ENCODE measurements at places on chromosomes 13 and 19. TPM values are rescaled to one million over a fixed set of nuclear protein-coding genes. Genes with fewer than 3 reads are reported as not detected.

Gene KLK4
- not detected for total RNA-seq

Gene ACER1
- not detected for total RNA-seq

Gene CEACAM20
- not detected for total RNA-seq

Gene ACP7
- not detected for total RNA-seq

Gene ACP5
- 1.3 TPM for total RNA-seq

DNA sequence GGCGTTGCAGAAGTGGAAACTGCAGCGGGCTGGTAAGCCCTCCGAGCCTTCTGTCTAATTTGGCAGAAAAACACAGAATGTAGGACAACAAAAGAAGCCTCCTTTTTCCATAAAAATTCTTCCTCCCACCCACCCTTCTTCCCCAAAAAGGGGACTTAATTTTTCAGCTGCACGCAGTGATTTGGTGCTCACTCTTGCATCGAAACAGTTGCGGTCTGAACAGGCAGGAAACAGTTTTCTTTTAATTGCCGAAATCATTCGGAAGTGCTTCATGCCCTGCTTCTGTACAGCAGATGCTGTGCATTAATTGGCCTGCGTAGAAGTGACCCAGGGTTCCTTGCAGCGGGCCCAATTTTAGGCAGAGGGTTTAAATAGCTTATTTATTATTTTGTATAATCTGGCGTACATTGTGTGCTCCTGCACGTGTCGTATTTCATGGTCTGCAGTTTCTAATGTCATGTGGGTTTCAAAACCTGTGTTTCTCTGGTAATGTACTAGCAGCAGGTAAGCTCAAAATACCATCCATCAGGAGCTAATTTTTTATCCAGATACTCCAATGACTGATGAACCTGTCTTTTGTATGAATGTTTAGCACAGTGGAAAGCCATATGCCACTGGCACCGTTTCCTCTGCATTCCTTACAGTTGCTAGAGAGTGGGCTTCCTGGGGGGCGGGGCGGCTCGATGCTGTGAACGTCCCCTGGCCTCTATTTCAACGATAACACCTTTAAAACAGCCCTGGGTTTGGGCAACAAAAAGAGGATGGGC, 66.6 kb downstream of the GGACT start:
- H3K4me1 ChIP-seq: peaks cover 14% of the 10 kb centered on the region
- DNase-seq: peak; percentile 21
- no peak overlapping the region for H3K4me3 ChIP-seq
- H3K27ac ChIP-seq: no peak overlapping the region
- no peaks in the 10 kb centered on the region for H3K36me3 ChIP-seq

DNA sequence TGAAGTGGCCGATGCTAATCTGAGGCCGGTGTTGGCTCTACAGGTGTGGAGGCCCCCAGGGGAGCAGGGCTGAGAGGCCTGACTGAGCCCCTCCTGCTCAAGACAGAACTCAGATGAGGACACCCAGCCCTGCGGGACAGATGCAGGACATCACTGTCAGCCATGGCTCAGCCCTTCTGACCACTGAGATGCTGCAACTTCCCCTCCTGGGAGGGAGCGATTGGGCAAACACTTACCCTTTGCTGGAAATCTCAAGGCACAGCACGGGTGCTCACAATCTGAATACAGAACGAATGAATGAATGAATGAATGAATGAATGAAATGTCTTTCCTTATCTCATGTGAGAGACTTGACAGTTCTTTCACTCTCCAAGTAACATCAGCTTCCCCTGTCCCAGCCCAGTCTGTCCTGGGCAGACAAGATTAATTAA, 3.5 kb upstream of the SIGLEC7 start:
- DNase-seq: no peak
- H3K27me3 ChIP-seq: peaks cover 2% of the 10 kb centered on the region
- H3K36me3 ChIP-seq: no peaks in the 10 kb centered on the region

DNA sequence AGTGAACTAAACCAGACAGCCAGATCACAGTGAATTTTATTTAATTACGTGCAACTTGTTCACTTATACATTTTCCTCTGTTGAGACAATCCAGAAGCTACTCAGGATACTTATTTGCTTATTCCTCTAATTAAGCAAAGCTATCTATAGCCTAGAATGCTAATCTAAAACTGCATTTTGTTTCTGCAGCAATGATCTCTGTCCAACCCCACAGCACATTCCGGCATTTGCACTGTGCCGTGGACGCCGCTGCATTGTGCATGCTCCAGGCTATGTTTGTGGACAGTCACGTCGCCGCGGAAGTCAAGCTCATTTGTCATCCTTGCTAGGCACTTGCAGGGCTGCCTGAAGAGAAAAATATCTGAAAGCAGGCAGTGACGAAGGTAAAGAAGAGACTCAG, 406.9 kb downstream of the RFC3 start:
- no peak overlapping the region for H3K4me3 ChIP-seq
- H3K27ac ChIP-seq: no peak overlapping the region
- DNase-seq: no peak

DNA sequence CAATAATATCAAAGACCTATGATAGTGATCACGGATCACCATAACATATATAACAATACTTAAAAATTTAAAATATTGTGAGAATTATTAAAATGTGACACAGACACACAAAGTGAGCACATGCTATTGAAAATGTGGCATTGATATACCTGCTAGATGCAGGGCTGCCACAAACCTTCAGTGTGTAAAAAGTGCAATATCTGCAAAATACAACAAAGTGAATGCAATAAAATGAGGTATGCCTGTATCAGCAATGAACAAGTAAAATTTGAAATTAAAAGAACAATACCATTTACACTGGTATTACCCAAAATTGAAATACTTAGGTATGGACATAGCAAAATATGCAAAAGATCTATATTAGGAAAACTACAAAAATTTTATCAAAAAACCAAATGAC, 1217.8 kb upstream of the PCDH20 start:
- no peaks in the 10 kb centered on the region for H3K36me3 ChIP-seq
- H3K27me3 ChIP-seq: no peaks in the 10 kb centered on the region
- peaks cover 3% of the 10 kb centered on the region for H3K4me1 ChIP-seq
- no peak overlapping the region for H3K4me3 ChIP-seq
- no peak for DNase-seq

GRCh38 chr19:42473686-42474085, 30.9 kb upstream of the CXCL17 start:
- no peak for DNase-seq
- H3K27ac ChIP-seq: no peak overlapping the region
- H3K36me3 ChIP-seq: no peaks in the 10 kb centered on the region
- peaks cover 2% of the 10 kb centered on the region for H3K4me1 ChIP-seq

- peaks cover 3% of the 10 kb centered on the region for H3K4me1 ChIP-seq
- DNase-seq: no peak
- H3K27ac ChIP-seq: no peak overlapping the region
- no peaks in the 10 kb centered on the region for H3K36me3 ChIP-seq
Measured at GRCh38 chr13:61831026-61831425, 415.4 kb upstream of the PCDH20 start.

GRCh38 chr19:51602189-51602854, 27.9 kb downstream of the SIGLEC5 start:
- no peaks in the 10 kb centered on the region for H3K27me3 ChIP-seq
- no peaks in the 10 kb centered on the region for H3K4me1 ChIP-seq
- H3K36me3 ChIP-seq: no peaks in the 10 kb centered on the region
- H3K4me3 ChIP-seq: no peak overlapping the region
- H3K27ac ChIP-seq: no peak overlapping the region
- peak; percentile 71 for DNase-seq

Measured in osteocyte (in vitro differentiated cells).